Ascending aorta (tissue), 2 donors: ENCODE measurements at places on chromosomes 16 and 17.

GRCh38 chr16:85136213-85136701 is 24.0 kb upstream of the CIBAR2 start:
- no peaks in the 10 kb centered on the region for H3K27me3 ChIP-seq
- H3K4me3 ChIP-seq: no peak overlapping the region
- DNase-seq: no peak

DNA sequence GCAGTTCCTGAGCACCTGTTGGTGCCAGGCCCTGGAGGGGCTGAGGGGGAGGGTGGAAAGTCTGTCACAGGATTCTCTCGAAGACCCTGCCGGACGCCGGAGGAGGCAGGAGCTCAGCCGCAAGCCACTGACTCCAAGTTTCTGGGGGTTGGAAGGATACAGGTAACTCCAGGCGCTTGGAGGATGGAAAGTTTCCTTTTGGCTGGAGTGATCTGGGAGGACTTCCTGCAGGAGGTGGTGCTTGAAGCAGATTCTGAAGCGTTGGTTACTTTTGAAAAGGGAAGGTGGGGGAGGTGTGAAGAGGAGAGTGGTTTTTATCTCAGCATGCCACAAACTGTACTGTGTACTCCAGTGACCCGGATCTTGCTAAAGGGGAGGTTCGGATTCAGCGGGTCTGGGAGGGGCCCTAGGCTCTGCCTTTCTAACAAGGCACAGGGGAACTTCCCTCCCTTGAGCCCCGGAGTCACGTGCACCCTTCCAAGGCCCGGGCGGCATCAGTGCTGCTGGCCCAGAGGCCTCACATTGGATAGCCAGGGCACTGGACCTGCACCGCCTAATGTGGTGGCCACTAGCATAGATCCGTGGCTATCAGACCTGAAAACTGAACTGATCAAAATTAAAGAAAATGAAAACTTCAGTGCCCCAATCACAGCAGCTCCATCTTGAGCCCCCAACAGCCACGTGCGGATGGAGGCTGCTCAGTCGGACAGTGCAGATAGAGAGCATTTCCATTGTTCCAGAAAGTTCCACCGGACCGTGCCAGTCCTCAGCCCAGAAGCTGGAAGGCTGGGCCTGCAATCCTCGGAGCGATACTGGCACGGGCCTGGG is 42.2 kb upstream of the GSE1 start:
- no peaks in the 10 kb centered on the region for H3K27me3 ChIP-seq
- peaks cover 13% of the 10 kb centered on the region for H3K4me1 ChIP-seq
- DNase-seq: no peak
- H3K27ac ChIP-seq: no peak overlapping the region
- no peak overlapping the region for H3K4me3 ChIP-seq
- no peaks in the 10 kb centered on the region for H3K36me3 ChIP-seq

GRCh38 chr16:66298006-66298405 is 68.5 kb upstream of the CDH5 start:
- no peak for DNase-seq
- no peaks in the 10 kb centered on the region for H3K27me3 ChIP-seq
- H3K4me1 ChIP-seq: no peaks in the 10 kb centered on the region

DNA sequence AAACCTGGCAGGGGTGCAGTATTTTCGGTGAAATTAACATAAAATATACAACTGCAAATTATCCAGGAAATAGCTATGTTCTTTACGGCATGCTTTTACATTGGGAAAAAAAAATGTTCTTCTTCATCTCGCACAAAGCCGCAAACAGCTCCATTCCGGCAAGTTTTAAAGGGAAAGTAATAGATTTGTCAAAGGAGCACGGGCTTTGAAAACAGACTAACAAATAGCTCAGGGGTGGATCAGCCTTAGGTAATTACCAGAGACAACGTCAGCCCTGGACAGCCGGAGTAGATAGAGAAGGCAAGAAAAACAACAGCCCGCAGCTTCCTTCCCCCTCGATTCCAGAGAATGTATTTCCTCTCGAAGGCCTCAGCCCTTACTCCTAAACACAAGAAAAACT is 222.5 kb downstream of the C16orf78 start:
- DNase-seq: peak; percentile 61
- peak overlapping the region; percentile 25 for H3K27ac ChIP-seq
- peak overlapping the region; percentile 14 for H3K4me3 ChIP-seq
- H3K4me1 ChIP-seq: no peaks in the 10 kb centered on the region
- no peaks in the 10 kb centered on the region for H3K36me3 ChIP-seq

GRCh38 chr16:75550211-75550662 is 5.8 kb downstream of the TMEM231 start:
- no peak overlapping the region for H3K27ac ChIP-seq
- H3K4me3 ChIP-seq: no peak overlapping the region
- H3K36me3 ChIP-seq: no peaks in the 10 kb centered on the region

- H3K4me1 ChIP-seq: no peaks in the 10 kb centered on the region
- H3K4me3 ChIP-seq: no peak overlapping the region
- no peak for DNase-seq
These were observed 914.9 kb downstream of the KCNJ2 start for GRCh38 chr17:71084219-71084618.

GRCh38 chr16:19375561-19376158 is 42.0 kb upstream of the TMC5 start:
- no peaks in the 10 kb centered on the region for H3K4me1 ChIP-seq
- no peaks in the 10 kb centered on the region for H3K36me3 ChIP-seq
- no peak overlapping the region for H3K27ac ChIP-seq

DNA sequence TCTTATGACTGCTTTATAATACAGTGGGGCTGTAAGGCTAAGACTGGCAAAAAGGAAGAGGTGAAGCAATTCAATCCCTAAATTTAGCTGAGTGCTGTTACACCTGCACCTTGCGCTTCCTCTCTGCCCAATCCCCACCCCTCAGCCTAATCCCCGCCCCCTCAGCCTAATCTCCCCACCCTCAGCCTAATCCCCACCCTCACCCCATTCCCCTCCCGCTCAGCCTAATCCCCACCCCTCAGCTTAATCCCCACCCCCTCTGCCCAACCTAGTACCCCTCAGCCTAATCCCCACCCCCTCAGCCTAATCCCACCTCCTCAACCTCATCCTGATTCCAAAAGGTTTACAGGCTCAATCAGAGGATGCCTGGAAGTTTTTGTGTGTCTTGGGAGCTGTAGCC is 155.5 kb downstream of the PMP22 start:
- H3K4me3 ChIP-seq: no peak overlapping the region
- no peak for DNase-seq
- no peaks in the 10 kb centered on the region for H3K27me3 ChIP-seq
- no peak overlapping the region for H3K27ac ChIP-seq

- peak overlapping the region; percentile 87 for H3K27ac ChIP-seq
- peaks cover 13% of the 10 kb centered on the region for H3K4me1 ChIP-seq
- no peak for DNase-seq
- H3K36me3 ChIP-seq: no peaks in the 10 kb centered on the region
These were observed 40.0 kb upstream of the GSE1 start for GRCh38 chr16:85573045-85573695.

GRCh38 chr17:3695129-3695722 is 729 bp downstream of the P2RX5 start:
- H3K4me3 ChIP-seq: peak overlapping the region; percentile 70
- H3K36me3 ChIP-seq: no peaks in the 10 kb centered on the region
- H3K27me3 ChIP-seq: peaks cover 8% of the 10 kb centered on the region
- no peak for DNase-seq

GRCh38 chr17:49015924-49016774 is 19.0 kb downstream of the IGF2BP1 start:
- H3K4me3 ChIP-seq: no peak overlapping the region
- no peaks in the 10 kb centered on the region for H3K36me3 ChIP-seq
- H3K4me1 ChIP-seq: peaks cover 2% of the 10 kb centered on the region
- peaks cover 22% of the 10 kb centered on the region for H3K27me3 ChIP-seq
- no peak overlapping the region for H3K27ac ChIP-seq
- no peak for DNase-seq

- no peak for DNase-seq
- H3K27me3 ChIP-seq: no peaks in the 10 kb centered on the region
- H3K4me3 ChIP-seq: no peak overlapping the region
- no peaks in the 10 kb centered on the region for H3K4me1 ChIP-seq
- H3K36me3 ChIP-seq: no peaks in the 10 kb centered on the region
These were observed 24.4 kb downstream of the IRF8 start for GRCh38 chr16:85923153-85924021.

DNA sequence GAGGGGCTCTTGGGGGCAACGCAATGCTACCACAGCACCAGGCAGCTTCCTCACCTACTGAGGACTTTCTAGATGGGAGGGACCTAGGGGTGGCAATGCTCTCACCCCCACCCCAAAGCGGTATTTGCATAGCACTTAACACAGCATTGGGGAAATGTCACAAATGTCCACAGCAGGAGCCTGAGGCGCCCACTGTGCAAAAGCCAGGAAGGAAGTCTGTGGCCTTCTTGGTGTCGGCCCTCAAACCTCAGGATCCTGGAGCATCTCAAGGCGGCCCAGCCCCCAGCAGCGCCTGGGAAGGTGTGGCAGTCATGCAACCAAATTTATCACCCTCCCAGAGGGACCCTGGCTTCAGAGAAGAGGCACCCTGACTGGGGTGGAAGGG is 45.3 kb downstream of the WNT3 start:
- H3K36me3 ChIP-seq: no peaks in the 10 kb centered on the region
- no peak overlapping the region for H3K27ac ChIP-seq
- no peaks in the 10 kb centered on the region for H3K27me3 ChIP-seq
- H3K4me3 ChIP-seq: no peak overlapping the region

- H3K4me3 ChIP-seq: no peak overlapping the region
- no peaks in the 10 kb centered on the region for H3K27me3 ChIP-seq
- DNase-seq: no peak
These were observed 91.0 kb downstream of the WSCD1 start for GRCh38 chr17:6160911-6161855.

DNA sequence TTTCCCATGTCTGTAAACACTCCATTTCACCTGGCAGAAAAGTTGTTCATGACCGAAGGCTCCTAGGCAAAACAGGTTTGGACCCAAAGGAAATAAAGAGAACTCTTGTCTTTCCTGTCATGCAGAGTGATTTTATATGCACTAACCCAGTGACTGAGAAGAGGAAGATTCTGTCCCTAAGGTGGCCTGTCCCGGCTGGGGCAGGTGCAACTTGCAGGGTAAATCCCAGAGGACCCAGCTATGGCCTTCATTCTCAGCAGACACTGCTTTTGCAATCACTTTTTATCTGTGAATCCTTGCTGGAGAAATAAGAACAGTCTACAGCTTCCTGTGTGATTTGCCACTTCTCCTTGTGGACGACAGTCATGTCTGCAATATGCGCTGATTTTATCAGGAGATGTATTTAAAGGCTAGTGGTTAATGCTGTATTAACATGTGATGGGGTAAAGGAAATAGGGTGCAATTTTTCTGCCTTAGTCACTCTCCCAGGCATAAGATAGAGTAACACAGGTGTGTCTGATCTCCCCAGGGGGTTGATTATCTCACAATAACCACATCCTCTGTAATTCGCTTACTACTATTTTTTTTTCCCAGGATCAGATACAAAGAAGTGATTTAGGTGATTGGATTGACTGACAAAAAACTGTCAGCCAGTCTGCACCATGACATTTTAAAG is 696.8 kb upstream of the SOX9 start:
- H3K27ac ChIP-seq: no peak overlapping the region
- no peaks in the 10 kb centered on the region for H3K4me1 ChIP-seq
- H3K4me3 ChIP-seq: no peak overlapping the region
- no peaks in the 10 kb centered on the region for H3K27me3 ChIP-seq
- H3K36me3 ChIP-seq: no peaks in the 10 kb centered on the region
- no peak for DNase-seq

DNA sequence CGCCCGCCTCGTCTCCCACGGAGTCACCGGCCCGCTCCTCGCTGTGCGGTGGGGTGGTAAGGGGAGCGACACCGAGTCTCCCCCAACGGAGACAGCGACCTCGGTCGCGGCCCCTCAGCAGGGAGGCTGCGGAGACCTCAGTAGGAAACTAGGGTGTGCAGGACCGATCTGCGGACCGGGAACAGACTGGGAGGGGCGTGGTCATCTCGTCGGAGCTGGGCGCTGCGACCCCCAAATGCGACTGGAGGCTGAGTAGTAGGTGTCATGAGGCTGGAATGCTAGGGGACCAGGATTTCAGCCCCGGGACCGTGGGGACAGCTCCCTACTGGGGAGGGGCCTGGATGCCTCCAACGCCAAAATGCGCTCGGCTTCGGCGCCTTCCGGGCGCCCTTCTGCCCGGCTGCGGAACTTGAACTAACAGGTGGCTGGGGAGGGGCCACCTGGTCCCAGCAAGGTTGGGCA is 1.3 kb downstream of the CACNG4 start:
- no peak for DNase-seq
- H3K27ac ChIP-seq: no peak overlapping the region
- peak overlapping the region; percentile 60 for H3K4me3 ChIP-seq
- H3K4me1 ChIP-seq: peaks cover 3% of the 10 kb centered on the region
- H3K27me3 ChIP-seq: peaks cover 8% of the 10 kb centered on the region
- H3K36me3 ChIP-seq: no peaks in the 10 kb centered on the region

DNA sequence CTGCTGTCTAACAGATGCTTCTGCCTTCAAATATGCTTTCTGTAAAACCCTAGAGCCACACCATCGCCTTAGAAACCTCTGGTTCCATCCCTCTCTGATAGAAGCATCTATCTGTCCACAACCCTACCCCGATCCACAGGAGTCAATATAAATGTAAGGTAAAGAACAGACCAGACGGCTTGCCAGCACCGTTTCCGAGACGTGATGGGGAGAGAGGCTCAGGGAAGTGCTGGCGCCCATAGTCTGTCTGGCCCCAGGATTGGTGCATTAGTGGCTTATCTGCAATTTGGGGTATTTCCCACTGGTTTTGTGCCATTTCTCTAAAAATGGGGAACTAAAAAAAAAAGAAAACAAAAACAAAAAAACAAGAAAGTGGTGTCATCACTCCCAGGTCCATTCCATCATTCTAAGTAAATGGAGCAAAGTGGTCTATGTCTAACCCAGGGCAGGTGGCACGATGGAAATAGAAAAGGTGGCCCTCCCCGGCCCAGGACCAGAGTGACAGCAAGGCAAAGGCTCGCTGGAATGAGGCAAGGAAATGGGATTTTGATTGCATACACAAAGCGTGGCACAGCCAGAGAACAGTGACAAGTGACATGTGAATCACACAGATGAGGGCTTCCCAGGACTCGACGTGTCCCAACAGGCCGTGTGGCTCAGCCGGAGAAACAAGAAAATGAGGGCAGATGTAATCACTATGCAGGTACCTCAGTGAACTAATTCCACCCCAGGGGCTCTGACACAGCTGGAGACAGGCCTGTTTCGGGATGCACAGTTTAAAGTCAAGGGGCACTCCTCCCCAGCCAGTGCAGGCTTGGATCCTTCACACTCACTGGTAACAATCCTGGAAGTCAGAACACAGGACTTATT is 125.6 kb downstream of the GAS7 start:
- no peaks in the 10 kb centered on the region for H3K36me3 ChIP-seq
- no peak overlapping the region for H3K4me3 ChIP-seq
- no peak overlapping the region for H3K27ac ChIP-seq
- no peaks in the 10 kb centered on the region for H3K4me1 ChIP-seq
- no peak for DNase-seq
- H3K27me3 ChIP-seq: no peaks in the 10 kb centered on the region

DNA sequence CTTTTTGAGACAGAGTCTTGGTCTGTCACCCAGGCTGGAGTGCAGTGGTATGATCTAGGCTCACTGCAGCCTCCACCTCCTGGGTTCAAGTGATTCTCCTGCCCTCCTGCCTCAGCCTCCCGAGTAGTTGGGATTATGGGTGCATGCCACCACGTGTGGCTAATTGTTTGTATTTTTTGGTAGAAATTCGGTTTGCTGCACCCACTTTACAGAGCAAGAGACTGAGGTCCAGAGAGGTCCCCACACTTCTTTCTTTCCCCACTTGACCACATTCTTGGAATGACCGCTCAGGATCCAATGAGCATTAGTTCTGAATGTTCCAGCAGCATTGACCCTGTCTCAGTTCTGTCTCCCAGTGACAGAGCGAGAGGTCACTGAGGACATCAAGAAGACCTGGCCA is 5.3 kb upstream of the SLC16A3 start:
- H3K4me3 ChIP-seq: no peak overlapping the region
- no peaks in the 10 kb centered on the region for H3K36me3 ChIP-seq
- DNase-seq: no peak
- H3K27ac ChIP-seq: no peak overlapping the region
- H3K27me3 ChIP-seq: no peaks in the 10 kb centered on the region
- no peaks in the 10 kb centered on the region for H3K4me1 ChIP-seq
